Tibial artery (tissue), 4 donors: ENCODE measurements at places on chromosomes 13 and 19.

DNA sequence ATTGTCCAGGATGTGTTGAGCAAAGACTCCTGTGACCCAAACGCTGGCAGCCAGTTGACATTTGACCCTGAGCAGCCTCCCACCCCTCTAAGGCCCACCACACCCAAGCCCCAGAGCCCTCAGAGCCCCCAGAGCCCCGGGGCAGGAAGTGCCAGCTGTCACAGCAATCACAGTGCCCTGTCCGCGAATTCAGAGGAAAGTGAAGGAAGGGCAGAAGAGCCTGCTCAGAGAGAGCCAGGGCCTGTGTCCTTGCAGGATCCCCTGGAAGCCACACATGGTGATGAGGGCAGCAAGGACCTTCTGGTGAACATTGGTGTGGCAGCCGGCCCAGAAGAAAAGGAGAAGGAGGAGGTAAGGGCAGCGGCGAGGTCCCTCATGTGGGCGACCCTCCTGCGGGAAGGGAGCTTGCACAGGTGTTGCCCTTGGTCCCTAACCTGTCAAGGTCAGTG, 63.7 kb downstream of the SPATA13 start:
- DNase-seq, result no peak

DNA sequence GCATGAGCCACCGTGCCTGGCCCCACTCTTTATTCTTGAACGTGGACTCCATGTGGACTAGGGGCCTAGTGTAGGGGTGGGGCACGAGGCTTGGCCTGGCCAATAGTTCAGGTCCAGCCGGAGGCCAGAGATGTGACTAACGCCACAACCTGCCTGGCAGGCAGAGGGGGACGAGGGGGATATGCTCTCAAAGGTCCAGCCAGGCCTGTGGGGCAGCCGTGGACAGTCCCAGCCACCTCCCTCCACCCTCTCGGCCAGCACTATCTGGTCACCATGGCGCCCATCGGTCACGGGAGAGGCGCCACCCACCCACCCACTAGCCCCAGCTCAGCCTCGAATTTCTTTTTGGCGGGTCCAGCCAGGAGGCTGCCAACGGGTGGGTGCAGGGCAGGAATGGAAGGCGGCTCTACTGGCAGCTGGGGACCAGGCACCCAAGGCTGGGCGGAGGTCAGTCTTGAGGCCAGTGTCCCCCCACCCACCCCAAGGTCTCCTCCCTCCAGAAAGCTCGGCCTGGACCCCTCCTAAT, 2.2 kb upstream of the CERS1 start:
- no peak for DNase-seq

DNA sequence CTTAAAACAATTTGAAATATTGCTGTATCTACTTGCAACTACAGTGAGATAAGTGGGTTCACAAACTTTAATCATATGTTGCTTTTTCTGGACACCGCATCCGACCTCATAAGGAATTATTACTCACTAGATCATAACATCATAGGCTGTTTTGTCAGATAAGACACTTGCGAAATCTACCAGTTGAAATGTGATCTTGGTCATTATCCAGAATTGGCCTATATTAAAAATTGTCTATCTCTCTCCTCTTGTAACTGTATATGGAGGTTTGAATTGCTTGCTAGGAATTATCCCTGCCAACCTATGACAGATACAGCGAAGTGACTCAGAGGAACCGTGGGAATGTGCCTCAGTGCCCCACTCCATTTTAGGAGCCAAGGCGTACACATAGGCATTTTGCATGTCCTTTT, 117.0 kb upstream of the POSTN start:
- no peak for DNase-seq

DNA sequence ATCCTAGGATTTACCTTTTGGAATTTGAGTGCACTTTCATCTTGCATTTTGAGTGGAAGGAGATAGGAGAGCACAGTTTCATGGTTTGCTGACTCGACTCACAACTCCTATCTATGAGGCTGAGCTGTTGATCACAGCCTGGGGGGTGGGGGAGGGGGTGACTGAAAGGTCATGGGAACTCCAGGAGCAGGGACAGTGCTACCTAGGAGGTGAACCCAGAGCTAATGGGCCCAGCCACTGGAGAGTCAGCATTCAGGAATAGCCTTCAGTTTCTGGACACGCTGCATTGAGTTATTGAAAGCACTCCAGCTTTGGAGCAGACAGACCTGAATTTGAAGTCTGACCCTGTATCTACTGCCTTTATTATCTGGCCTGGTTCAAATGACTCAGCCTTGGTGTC, 339.9 kb downstream of the SLC7A1 start:
- DNase-seq, result no peak

DNA sequence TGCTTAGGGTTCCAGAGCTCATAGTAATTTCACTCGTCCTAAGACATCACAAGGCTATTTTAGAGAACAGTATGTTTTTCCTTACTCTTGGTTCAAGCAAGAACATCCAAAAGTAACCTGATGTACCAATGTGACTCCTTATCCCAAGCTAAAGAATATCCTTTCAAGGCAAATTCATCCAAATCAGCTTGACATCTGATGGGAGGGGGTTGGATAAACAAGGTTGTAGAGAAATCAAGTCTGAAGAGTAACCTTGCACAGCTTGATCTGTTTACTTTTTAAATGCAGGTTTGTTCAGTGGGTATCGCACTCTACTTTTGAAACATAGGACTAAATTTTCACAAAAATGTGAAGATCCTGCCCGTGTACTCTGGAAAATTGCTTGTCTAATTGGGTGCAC, 201.2 kb downstream of the GGACT start:
- DNase-seq, result no peak

- DNase-seq, result peak; percentile 61
These were observed 6.6 kb downstream of the EML2 start for GRCh38 chr19:45632468-45633196.

DNA sequence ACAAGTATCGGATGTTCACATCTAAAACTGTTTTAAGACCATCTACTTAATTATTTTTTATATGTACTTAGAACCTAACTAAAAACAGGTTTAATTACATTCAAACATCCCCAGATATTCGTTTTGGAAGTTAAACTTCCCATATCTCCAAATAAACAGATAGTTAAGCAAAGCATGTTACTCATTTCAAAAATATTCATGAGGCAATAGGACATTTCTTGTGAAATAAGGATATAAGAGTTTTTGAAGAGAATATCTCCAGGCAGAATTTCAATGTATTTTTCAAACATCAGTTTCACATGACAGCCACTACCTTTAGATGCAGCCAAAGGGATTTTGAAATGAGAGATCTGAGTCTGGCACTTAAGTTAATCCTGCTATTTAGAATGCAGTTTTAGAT, 697.5 kb downstream of the SLITRK1 start:
- DNase-seq, result no peak

DNA sequence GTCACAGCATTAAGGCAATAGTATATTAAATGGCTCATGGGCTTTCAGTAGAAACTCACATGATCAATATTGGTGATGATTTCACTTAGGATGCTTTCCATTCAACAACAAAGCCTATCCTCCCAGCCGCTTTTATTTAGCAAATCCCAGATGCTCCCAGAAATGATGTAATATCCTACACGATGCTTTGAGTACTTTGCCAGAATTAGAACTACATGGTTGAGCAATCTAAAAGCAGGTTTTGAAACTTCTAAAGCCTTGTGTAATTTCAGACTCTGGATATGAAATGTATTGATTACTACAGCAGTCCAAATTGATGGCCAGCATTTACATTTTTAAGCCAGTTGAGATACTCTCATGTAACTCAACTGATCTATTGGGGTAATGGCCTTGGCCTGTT, 13.6 kb downstream of the DLEU7 start:
- no peak for DNase-seq

- no peak for DNase-seq
These were observed 310.6 kb downstream of the DCT start for GRCh38 chr13:94168783-94169453.

GRCh38 chr13:23414682-23415081, 18.8 kb downstream of the SACS start:
- DNase-seq, result no peak

- DNase-seq, result no peak
These were observed 231.6 kb upstream of the IRS2 start for GRCh38 chr13:110018009-110018408.

DNA sequence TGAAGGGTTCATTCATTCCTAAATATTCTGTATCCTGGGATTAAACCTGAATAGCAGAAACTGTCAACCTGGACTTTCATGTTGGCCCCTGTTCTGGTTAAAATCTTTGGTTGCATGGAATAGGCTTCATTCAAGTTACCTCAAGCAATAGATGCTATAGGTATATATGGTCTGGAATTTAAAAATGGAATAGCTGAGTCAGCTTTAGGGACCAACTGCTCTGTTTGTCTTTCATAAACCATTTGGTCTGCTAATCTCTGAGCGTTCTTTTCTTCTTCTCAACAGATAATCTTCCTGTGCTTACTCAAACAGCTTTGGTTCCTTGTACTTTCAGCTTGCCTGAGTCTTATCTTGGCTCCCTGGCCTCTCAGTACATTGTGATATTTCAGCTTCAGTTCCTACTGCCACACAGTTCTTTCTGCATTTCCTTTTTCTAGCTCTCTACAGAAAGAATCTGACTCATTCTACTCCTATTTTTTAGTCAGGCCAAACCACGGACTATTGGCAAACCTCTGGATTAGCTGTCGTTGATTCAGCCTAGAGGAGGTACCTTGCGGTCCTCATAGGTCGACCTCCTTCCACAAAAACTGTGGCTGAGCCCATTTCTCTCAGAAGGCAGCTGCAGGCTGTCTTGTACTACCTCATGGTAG, 35.9 kb upstream of the MAB21L1 start:
- no peak for DNase-seq

GRCh38 chr19:1351381-1351851, 32.3 kb upstream of the NDUFS7 start:
- no peak for DNase-seq

DNA sequence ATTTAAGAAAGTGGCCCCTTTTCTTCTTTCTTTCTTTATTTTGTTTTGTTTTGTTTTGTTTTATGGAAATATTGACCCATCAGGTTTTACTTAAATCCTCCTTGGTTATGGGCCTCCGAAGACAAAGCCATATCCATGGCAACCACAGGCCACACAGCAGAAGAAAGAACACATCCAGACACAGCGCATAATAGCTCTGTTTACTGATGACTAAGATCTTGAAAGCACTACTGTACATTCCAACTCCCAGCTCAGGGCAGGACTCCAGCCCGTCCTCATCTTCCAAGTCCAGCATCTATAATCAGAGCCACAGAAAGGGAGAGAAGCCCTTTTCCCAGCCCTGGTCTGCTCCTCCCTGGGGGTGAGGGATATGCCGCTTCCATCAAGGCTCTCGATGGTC, 84.3 kb downstream of the NUFIP1 start:
- DNase-seq, result peak; percentile 52
